ENCODE measurements at places on chromosomes 12 and 14. TPM values are rescaled to one million over a fixed set of nuclear protein-coding genes. Genes with fewer than 3 reads are reported as not detected.

KRT3 gene
- not detected for total RNA-seq

ADAM20 gene
- 2.5 TPM for total RNA-seq

HDAC7 gene
- 5.9 TPM for total RNA-seq

CLEC4A gene
- total RNA-seq: 0.31 TPM

MANSC4 gene
- total RNA-seq: 0.47 TPM

PARPBP gene
- 5.5 TPM for total RNA-seq

ZNF385A gene
- 1.1 TPM for total RNA-seq

INSM2 gene
- total RNA-seq: 0.47 TPM

FAM222A gene
- 2.5 TPM for total RNA-seq

NANOG gene
- not detected for total RNA-seq

LRRC23 gene
- total RNA-seq: 7.6 TPM

MUCL1 gene
- total RNA-seq: not detected

PSMA6 gene
- 175 TPM for total RNA-seq

RFX4 gene
- 3.6 TPM for total RNA-seq

SIVA1 gene
- total RNA-seq: 21.2 TPM

CFAP54 gene
- total RNA-seq: 5.9 TPM

C12orf56 gene
- total RNA-seq: not detected

FIGNL2 gene
- 0.47 TPM for total RNA-seq

DIO3 gene
- not detected for total RNA-seq

PCNX4 gene
- total RNA-seq: 133 TPM

NTF3 gene
- total RNA-seq: 2.3 TPM

SLC39A9 gene
- 120 TPM for total RNA-seq

IPO8 gene
- 58.5 TPM for total RNA-seq

DPPA3 gene
- not detected for total RNA-seq

POTEM gene
- total RNA-seq: not detected

SYCP3 gene
- total RNA-seq: 0.47 TPM

BRI3BP gene
- 21.4 TPM for total RNA-seq

GTF2H3 gene
- 38.7 TPM for total RNA-seq

C1S gene
- total RNA-seq: 10.8 TPM

SERPINA5 gene
- 0.16 TPM for total RNA-seq

TAMALIN gene
- 1.6 TPM for total RNA-seq

HPD gene
- not detected for total RNA-seq

CLEC4D gene
- not detected for total RNA-seq

OSGEP gene
- 36.8 TPM for total RNA-seq

TPH2 gene
- total RNA-seq: not detected

CLEC1B gene
- not detected for total RNA-seq

HSPB8 gene
- 4.2 TPM for total RNA-seq

GYS2 gene
- total RNA-seq: not detected

LGALS3 gene
- 15.4 TPM for total RNA-seq

NOVA1 gene
- 58.3 TPM for total RNA-seq

PZP gene
- not detected for total RNA-seq

RESF1 gene
- total RNA-seq: 61.0 TPM

GALNT8 gene
- 43.5 TPM for total RNA-seq

RNF212B gene
- total RNA-seq: not detected

C14orf119 gene
- 17.9 TPM for total RNA-seq

CIROP gene
- total RNA-seq: not detected

BIN2 gene
- 2.2 TPM for total RNA-seq

FAR2 gene
- total RNA-seq: 62.2 TPM

NGB gene
- 4.1 TPM for total RNA-seq

JPH4 gene
- total RNA-seq: 28.9 TPM

CCDC175 gene
- total RNA-seq: 3.3 TPM

SLC22A17 gene
- 158 TPM for total RNA-seq

SALL2 gene
- total RNA-seq: 11.2 TPM

OASL gene
- total RNA-seq: 0.16 TPM

DNAI7 gene
- total RNA-seq: 3.4 TPM

RNASE7 gene
- not detected for total RNA-seq

SLC5A8 gene
- 1.4 TPM for total RNA-seq

CHGA gene
- total RNA-seq: 37.9 TPM
